NCI-H2029 treated with DMSO at 0.1 percent for 48 hours (cell line): ENCODE measurements at places on chromosomes 7 and 10.
A peak's percentile ranks its signal among the peaks of the same experiment; 100 is the strongest.

GRCh38 chr7:149669121-149669818 lies 104.1 kb downstream of the ZNF467 start:
- no peak for DNase-seq

DNA sequence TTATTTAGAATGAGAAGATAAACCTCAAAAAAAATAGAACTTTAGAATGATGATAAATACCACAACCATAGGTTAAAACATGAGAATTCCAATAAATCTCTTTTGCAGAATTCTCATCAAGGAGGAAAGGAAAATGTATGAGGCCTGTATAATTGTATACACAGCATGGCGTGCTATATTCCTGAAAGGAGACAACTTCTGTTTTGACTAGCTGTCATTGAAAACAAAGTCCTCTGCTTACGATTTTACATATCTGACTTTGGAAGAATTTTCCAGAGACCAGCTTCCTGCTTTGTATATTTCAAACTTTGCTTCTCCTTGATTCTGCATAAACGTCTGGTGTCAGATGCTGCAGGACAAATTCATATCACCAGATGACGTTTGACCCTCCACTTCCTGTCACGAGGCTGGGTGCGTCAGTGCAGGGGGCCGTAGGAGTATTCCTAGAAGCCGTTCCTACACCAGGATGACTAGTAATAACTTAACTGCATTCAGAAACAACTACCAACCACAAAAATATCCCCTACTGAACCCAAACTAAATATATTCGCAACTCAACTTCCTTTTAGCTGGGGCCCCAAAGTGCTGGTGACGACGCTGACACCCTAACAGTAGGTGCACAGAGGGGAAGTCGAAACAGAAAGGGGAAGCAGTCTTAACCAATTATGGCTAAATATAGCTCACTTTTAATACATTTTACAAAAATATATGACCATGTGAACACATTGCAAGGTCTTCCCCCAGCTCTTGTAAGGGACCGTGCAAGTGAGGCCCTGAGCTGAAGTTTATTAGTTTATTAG lies 178.6 kb upstream of the INHBA start:
- DNase-seq: no peak

GRCh38 chr7:42231043-42231787 lies 5.8 kb downstream of the GLI3 start:
- DNase-seq: no peak

DNA sequence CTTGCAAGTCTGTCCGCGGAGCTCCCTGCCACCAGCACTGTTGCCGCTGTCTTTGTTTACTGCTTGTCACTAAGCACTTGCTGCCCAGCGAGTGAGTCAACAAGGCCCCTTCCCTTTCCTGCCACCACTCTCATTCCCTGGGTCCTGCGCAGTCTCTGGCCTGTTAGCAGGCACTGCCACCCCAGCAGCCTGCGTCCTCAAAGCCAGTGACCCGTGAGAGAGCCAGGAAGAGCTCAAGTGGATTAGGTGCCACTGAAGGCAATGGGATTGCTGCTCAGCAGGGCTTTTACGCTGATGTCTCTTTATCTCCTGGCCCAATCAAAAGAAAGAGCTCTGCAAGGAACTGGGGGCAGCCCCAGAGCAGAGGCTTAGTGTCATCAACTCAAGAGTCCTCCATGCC lies at the start of gene FRMPD2:
TSS of gene FRMPD2 (minus strand) at position 61 of the 400 bp plus-strand sequence. CDS start 129 bp downstream, outside the sequence.
- peak; percentile 26 for DNase-seq

DNA sequence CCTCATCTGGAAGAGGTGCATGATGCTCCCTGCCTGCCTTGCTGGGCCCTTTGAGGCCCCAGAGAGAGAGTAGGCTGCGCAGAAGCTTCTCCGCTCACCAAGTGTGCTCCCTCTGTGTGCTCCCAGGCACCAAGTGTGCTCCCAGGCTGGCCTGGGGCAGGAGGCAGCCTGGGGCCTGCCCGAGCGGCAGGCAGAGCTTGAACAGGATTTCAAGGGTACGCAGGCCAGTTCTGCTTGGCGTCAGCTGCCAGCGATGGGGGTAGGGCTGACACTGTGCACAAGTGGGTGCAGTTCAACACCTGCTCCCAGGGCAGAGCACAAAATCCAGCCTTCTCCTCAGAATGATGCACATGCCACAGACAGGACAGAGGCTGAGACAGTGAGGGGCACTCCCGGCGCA lies 119.7 kb downstream of the FAM53B start:
- no peak for DNase-seq

DNA sequence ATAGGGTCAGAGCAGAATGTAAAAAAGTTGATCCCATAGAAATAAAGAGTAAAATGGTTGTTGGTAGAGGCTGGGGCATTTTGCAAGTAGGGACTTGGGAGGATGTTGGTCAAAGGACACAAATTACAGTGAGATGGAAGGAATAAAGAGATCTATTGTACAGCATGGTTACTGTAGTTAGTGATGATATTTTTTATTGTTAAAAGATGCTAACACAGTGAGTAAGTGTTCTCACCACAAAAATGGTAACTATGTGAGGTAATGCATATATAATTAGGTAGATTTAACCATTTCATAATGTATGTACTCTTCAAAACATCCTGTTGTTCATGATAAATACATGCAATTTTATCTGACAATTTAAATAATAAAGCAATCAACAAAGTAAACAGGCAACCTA lies 280.7 kb upstream of the MAGI2 start:
- no peak for DNase-seq

DNA sequence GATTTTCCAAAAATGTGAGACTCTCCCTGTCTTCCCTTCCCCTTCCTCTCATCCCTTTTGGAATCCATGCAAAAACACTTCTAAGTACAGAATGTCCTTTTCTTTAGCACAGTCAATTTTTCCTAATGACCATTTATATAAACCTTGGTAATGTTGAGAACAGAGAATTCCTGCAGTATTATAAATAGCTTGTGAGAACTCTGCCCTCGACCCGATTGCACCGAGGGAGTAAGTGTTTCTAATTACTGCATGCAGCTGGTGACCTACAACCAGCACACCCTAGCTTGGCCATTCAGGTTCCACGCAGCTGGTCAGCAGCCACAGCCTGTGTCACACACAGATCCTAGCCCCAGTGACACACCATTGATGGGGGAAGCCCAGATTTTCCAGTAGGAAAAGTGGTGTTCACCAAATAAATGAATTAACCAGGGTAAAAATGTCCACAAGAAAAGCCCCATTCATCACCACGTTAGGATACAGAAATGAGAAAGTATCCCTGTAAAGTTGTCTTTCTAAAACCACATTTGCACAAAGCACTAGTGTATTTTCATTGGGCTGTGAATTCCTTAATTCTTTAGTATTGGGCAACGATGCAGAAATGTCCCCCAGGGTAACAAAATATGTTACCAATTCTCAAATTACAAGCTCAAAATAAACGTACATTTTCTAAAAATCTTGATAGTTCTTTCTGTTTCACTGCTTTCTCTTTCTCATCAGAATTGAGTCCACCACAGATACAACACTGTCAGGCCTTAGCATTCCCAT lies 499.0 kb upstream of the KLF6 start:
- DNase-seq: no peak

GRCh38 chr7:150406312-150406566 lies 27.1 kb downstream of the ZNF775 start:
- DNase-seq: no peak
